Jurkat, Clone E6-1 (cell line): ENCODE measurements at places on chromosomes 13 and 19.

DNA sequence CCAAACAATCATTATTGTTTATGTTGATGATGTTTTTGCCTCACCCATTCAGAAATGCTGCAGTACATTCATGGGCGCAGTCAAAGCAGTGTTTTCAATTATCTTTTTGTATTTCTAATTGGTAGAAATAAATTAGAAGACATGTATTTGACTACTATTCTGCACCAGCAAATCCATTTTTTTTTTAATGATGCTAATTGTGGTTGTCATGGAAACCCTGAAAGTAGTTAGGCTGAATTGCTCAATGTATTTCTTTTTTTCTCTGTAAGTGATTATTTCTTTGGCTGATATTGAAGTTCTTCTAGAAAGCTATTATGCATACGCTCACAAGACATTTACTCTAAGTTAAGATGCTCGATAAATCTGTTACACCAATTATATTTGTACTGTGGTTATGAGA, 101.2 kb downstream of the RFC3 start:
- no peak for DNase-seq

DNA sequence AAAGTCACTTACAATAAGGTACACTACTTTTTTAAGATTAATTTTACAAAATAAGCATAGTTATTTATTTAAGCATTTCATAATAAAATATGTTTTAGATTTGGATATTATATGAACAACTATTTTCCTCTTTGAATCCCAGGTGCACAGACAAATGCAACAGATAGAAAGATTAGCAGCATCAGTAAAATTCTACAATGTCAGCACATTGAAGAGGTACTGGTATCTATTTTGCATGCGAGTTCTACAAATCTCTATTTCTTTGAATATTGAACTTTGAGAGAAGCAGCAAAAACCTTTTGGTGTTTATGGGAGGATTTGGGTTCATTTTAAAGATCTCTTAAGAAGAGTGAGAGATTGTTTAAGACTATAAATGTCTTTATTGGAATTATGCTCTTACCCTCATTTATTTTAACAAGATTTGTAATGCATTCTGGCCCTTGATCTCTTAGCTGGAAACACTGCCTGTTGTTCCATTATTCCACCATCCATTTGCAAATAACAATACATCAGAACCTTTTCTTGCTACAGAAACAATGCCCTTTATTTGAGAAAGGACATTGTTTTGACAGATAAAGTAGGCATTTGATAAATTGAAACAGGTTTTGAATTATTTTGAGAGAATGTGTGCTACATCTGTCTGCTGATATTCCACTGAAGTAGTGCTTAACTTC, 558.8 kb upstream of the KLHL1 start:
- no peak for DNase-seq

GRCh38 chr13:67023130-67023876, 206.8 kb downstream of the PCDH9 start:
- DNase-seq = peak; percentile 89

DNA sequence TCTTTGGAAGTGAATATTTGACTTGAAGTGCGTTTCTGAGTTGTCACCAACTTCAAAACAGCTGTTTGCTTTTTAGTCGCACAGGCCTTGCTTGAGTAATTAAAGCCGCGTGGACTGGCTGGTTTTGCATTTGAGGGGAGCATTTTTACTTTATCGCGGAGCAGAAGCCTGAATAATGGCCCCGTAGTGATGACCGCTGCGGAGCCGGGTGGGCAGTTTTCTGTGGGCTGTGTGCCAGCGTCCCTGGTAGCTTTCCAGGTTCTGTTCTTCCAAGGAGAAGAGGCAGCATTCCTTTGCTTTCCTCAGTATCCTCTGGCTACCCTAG, 1.1 kb downstream of the NAA16 start:
- no peak for DNase-seq

- no peak for DNase-seq
Measured at GRCh38 chr19:12954612-12954962, 2.4 kb downstream of the GADD45GIP1 start.

DNA sequence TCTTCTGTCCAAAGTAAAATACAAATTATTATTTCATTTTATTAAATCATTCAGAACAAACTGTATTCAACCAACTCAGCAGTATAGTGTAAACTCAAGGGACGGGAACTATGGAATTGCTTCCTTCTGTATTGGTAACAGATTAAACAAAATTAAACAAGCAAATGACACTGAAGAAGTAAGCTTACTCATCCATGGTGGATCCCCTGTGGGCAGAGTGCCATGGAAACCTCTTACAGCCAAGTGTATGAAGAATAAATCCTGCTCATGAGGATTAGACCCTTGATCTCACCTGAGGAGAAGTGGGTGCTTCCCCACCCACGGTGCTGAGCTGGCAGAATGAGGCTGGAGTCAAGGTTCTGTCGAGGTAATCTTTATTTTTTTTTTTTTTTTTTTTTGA, 18.0 kb upstream of the RFXAP start:
- no peak for DNase-seq
